ENCODE measurements at places on chromosomes 11 and 22. TPM values are rescaled to one million over a fixed set of nuclear protein-coding genes. Genes with fewer than 3 reads are reported as not detected.

Gene PANX3
- polyA plus RNA-seq, result not detected

- DNase-seq, result no peak
- no peak overlapping the region for H3K27ac ChIP-seq
- no peaks in the 10 kb centered on the region for H3K27me3 ChIP-seq
- H3K4me3 ChIP-seq, result no peak overlapping the region
- H3K4me1 ChIP-seq, result peaks cover 23% of the 10 kb centered on the region
- peaks cover 28% of the 10 kb centered on the region for H3K36me3 ChIP-seq
Observed at GRCh38 chr11:65275906-65276305, 14.1 kb downstream of the POLA2 start.

DNA sequence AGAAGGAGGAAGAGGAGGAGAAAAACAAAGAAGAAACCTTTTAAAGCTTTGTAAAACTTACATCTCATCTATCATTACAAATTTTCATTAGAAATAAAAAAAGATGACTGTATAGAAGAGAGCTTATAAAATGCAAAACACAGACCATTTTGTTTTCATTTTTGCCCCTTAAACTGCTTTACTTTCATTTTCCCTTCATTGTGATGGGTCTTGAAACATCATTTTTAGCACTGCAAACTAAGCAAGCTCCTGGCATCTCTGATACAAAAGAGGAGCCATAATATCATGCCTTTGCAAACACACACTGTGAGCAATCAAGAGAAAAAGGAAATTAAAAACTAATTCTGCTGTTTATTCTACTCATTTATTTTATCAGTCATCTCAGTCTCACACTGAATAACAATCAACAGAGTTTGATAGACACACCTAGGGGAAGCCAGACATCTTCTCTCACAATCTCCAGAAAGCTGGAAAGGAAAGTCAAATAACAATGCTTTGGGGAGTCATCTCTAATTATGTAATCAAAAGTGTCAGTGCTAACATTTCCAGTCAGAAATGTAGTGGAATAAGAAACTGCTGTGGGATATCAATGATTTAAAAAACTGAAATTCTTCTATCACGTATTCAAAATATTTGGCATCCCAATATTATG lies 467.7 kb upstream of the FAT3 start:
- H3K36me3 ChIP-seq, result no peaks in the 10 kb centered on the region
- no peak for DNase-seq

DNA sequence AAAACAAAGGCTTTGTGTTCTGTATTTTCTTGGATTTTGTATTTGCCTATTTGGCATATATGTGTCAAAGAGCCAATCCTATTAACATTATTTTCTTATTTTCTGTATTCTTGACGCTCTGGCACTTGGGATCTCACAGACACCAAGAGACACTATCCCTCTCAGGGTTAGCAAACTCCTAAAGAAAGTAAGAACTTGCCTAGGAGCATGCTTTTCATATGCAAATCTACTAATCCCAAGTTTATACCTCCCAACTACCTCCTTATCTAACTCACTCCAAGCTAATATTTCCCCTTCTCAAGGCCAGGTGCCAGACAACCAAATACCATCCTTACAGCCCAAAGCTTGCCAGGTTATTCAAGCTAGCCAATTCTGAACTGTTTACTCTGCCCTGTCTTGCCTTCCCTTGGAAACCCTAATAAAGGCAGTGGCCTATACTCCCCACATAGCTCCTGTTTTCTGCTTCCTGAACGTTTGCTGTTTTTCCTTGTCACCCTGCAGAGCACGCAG lies 455.4 kb upstream of the ANO3 start:
- H3K36me3 ChIP-seq, result no peaks in the 10 kb centered on the region
- no peak overlapping the region for H3K27ac ChIP-seq

DNA sequence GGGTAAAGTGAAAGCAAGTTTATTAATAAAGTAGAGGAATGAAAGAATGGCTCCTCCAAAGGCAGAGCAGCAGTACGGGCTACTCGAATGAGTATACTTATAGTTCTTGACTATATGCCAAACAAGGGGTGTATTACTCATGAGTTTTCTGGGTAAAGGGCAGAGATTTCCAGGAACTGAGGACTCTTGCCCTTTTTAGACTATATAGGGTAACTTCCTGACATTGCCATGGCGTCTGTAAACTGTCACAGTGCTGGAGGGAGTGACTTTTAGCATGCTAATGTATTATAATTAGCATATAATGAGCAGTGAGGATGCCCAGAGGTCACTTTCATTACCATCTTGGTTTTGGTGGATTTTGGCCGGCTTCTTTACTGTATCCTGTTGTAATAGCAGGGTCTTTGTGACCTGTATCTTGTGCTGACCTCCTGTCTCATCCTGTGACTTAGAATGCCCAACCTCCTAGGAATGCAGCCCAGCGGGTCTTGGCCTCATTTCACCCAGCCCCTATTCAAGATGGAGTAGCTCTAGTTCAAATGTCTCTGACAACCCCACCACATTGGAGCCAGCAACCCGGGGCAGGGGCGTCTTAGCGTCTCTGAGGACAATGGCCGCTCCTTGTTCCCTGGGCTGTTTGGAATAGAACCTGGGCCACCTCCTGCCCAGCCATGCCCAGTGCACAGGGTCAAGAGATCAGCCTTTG lies 34.9 kb upstream of the CD82 start:
- peaks cover 48% of the 10 kb centered on the region for H3K4me1 ChIP-seq
- H3K4me3 ChIP-seq, result no peak overlapping the region
- no peak for DNase-seq
- no peaks in the 10 kb centered on the region for H3K36me3 ChIP-seq

Gene FGF4
- polyA plus RNA-seq, result 5.6 TPM

Gene PRODH
- polyA plus RNA-seq, result 18.7 TPM
